Mesenteric fat pad (tissue), 1 donor: ENCODE measurements at places on chromosomes 12 and 14.

DNA sequence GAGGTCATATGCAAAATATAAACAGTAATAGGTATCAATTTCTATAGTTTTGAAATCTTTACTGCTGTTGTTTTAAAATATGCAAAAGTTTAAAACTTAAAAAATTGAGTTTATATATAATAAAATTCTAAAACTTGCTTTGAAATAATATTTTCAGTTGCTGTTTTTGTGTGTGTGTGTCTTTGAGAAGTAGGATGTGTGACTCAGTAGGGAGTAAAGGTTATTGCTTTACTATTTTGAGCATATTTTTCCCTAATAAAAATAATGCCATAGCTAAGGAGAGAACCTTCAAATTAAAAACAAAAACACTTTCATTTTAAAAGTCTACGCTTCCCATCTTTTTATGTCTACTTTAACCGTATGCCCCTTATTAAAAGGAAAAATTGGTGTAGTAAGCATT is 238.1 kb downstream of the FBXL14 start:
- DNase-seq = no peak

- no peak for DNase-seq
These were observed 379.4 kb downstream of the RPS29 start for GRCh38 chr14:49206828-49207227.

DNA sequence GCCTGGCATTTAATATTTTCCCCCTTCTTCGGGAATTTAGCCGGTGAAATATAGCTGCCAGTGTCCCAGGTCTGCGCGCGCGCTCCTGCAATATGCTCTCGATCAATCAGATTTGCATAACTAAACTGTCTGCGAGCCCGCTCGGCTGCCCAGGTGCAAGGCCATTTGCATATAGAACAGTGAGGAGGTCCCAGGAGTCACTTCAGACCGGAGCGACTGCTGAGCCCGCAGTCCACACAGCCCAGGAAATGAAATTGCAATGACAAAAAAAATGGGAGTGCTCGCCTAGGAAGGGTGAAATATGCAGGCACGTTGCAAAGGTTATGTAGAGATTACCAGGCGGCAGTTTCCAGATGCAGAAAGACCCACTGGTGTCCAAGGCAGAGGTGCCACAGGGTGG is 228.5 kb downstream of the VRK1 start:
- no peak for DNase-seq

DNA sequence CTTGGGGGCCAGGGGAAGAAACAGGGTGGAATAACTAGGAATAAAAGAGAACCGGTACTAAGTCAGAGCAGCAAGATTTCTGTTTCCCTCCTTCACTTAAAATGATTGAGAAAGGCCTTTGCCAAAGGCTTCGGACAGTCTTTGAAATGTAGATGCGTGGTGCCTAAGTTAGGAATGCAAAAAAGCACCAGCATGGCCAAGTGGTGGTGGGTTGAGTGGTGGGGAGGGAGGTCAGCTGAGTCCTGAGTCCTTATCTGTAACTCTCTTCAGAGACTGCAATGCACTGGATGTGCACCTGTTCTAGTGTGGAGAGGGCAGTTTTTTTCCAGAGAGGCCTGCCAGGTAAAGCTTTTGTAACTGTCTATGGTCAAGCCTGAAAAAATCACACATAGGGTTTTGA is 919.9 kb downstream of the FSCB start:
- DNase-seq = no peak

- DNase-seq = no peak
These were observed 172.5 kb upstream of the ALG10B start for GRCh38 chr12:38144049-38144448.

DNA sequence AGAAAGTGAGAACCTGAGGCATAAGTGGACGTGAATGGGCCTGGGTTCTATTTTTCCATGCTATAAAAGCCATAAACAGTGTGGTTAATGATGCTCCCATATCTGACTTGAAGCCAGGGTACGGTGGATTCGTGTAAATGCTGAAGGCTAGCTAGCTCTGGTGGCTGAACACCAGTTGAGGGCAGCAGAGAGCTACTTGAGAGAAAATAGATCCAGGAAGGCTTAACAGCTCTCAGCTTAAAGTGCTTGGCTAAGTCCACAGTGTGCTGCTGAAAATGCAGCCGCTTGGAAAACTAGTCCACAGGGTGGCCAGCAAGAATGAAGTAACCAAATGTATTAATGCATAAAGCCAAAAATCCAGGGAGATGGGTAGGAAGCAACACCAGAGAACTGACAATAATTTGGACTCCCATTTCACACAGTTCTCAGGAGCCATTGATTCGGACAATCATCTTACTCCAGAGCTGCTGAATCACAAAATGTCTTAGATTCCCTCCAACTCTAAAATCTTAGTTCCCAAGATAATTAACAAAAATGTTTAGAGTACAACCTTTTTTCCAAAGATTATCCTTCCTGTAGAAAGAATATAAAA is 15.0 kb upstream of the FOXG1 start:
- DNase-seq = no peak

GRCh38 chr12:94732367-94732990 is 82.1 kb upstream of the TMCC3 start:
- DNase-seq = no peak

DNA sequence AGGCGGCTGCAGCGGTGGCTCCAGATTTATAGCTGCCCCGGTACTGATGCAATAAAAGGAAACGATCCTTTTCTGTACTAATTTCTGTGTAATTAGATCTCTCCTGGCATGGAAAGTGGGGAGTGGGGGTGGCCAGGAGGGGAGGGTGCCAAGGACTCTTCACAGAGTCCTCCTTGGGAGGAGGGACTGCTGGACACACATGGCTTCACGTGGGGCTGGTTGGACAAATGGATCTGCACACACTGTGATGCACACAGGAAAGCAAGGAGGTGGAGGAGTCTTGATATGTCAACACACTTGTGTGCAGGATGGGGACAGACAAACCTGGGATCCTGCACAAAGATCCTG is 23.8 kb upstream of the ATP5MC2 start:
- DNase-seq = no peak

- DNase-seq = no peak
These were observed 44.5 kb upstream of the AMN1 start for GRCh38 chr12:31773223-31773750.

DNA sequence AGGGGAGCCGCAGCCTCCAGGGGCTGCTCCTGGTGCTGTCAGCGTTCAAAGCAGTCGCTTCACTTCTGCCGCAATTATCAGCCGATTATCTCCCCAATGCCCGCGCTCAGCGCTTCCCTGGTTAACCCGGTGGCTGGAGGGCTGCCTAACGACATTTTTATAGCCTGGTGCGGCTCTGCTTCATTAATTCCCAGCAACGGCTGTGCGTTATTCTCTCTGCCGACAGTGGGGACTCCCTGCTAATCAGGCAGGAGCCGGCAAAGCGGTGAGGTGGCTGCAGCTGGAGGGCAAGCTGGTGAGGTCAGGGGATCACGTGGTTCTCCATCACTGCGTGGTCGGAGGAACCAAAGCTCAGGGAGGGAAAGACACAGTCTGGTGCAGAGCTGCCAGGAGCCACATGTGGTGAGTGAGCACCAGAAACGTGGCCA is 62.9 kb downstream of the GLRX5 start:
- DNase-seq = no peak

- no peak for DNase-seq
These were observed 202 bp downstream of the YAF2 start for GRCh38 chr12:42237853-42238239.

DNA sequence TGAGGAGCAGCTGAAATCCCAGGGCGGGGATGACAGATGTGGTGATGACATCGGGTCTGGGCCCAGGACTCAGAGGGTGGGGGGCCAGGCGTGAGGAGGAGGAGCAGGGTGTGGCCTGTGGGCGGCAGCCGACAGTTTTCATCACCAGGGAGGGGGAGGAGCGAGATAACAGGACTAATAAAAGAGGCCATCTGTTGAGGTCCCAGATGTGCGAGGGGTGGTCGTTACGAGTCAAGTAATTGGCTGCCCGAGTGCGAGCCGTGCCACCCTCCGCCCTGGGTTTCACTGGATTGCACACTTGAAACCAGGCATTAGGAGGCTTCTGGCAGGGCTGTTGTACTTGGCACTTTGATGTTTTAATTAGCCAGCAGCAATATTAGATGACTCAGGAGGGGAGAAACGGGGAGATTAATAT is 67.2 kb downstream of the NOS1 start:
- peak; percentile 75 for DNase-seq

GRCh38 chr12:54304187-54304810 is 3.5 kb upstream of the NFE2 start:
- peak; percentile 91 for DNase-seq

DNA sequence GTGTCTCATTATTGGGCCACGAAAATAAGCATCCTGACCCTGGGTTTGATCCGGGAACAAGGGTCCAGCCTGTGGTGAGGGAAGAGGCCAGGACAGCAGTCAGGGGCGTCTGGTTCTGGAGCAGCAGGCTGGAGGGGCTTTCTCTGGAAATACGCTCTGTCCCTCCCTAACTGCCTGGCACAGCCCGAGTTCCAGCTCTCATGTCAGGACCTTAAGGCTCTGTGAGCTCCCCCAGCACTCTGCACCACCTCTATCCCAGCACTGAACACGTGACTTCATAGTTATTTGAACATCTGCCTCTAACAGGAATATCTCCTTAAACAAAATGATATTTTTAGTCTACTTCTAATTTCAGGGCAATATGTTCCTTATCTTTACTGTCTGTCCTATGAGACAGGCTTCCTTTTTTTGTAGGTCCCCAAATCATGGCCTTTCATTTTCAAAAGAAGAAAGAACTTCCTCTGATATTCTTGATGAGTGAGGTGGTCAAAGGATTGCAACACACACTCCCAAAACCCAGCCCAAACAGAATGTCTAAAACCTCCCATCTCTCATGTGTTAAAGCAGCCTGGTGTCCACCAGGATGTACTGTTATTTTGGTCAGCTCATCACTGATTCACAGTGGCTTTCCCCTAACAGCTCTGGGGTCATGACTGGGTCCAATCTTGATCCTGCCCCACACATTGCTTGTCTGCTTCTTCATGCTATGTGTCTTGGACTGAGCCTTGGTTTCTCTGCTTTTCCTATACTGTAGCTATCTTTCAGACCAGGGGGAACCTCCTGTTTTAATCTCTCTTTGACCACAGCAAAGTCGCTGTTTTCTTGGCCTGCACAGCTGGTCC is 9.7 kb downstream of the AQP6 start:
- no peak for DNase-seq

- DNase-seq = no peak
These were observed 3.8 kb downstream of the IRAK4 start for GRCh38 chr12:43762596-43762995.
